ENCODE measurements at places on chromosomes 7 and 10.

- peaks cover 5% of the 10 kb centered on the region for H3K27me3 ChIP-seq
- H3K4me3 ChIP-seq = no peak overlapping the region
- peak; percentile 51 for DNase-seq
- H3K36me3 ChIP-seq = peaks cover 5% of the 10 kb centered on the region
- peak overlapping the region; percentile 69 for H3K27ac ChIP-seq
- peaks cover 79% of the 10 kb centered on the region for H3K4me1 ChIP-seq
These were observed 27.6 kb downstream of the AMZ1 start for GRCh38 chr7:2715341-2716231.

DNA sequence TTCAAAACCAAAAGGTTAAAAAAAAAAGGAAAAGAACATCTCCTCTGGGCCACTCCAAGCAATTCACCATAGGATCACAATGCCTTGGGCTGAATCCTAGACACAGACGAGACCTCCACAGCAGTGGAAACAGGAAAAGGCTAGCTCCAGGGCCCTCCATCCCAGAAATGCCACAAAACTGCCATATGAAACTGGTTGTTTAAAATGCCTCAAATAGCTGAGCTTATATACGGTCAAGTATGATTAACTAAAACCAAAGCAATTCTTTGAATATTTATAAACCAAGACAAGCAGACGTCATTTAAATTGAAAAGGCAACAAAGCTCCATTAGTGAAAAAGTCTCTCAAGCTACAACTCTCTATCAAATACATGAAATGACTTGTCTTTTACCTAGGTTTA is 63.1 kb downstream of the DOCK4 start:
- peaks cover 4% of the 10 kb centered on the region for H3K27me3 ChIP-seq
- no peak overlapping the region for H3K27ac ChIP-seq
- DNase-seq = no peak
- H3K4me1 ChIP-seq = peaks cover 3% of the 10 kb centered on the region
- no peak overlapping the region for H3K4me3 ChIP-seq

- H3K36me3 ChIP-seq = no peaks in the 10 kb centered on the region
- no peak overlapping the region for H3K4me3 ChIP-seq
- no peaks in the 10 kb centered on the region for H3K4me1 ChIP-seq
These were observed 217.3 kb downstream of the SNX10 start for GRCh38 chr7:26508917-26509316.

GRCh38 chr7:54189330-54189729 is 352.8 kb upstream of the VSTM2A start:
- no peak for DNase-seq
- H3K27ac ChIP-seq = no peak overlapping the region
- H3K27me3 ChIP-seq = no peaks in the 10 kb centered on the region
- H3K36me3 ChIP-seq = no peaks in the 10 kb centered on the region
- H3K4me1 ChIP-seq = no peaks in the 10 kb centered on the region

DNA sequence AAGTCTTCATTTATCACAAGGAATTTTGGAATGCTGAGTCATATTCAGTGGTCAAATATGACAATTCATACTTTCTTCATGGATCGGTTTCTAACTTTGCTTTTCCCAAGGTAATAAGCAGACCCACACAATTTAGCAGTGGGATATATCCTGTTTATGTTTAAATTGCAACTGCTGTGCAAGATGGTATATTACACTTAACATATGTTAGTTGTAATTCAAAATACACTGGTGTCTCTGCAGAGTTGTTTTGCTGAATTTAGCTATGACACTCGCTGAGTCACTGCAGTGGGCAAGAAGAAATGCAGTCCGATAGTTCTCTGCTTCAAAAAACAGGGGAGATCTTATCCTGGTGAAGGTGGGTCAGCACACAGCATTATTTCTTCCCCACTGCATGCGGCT is 194.8 kb upstream of the PTN start:
- no peaks in the 10 kb centered on the region for H3K4me1 ChIP-seq
- DNase-seq = no peak
- no peaks in the 10 kb centered on the region for H3K27me3 ChIP-seq
- H3K36me3 ChIP-seq = no peaks in the 10 kb centered on the region
- H3K4me3 ChIP-seq = no peak overlapping the region

GRCh38 chr7:54992871-54993475 is 25.8 kb upstream of the EGFR start:
- no peak overlapping the region for H3K4me3 ChIP-seq
- H3K27me3 ChIP-seq = peaks cover 7% of the 10 kb centered on the region
- no peaks in the 10 kb centered on the region for H3K36me3 ChIP-seq
- no peak overlapping the region for H3K27ac ChIP-seq
- H3K4me1 ChIP-seq = peaks cover 21% of the 10 kb centered on the region
- DNase-seq = no peak
